Type B pancreatic cell (in vitro differentiated cells): ENCODE measurements at places on chromosomes 5 and 9. TPM values are rescaled to one million over a fixed set of nuclear protein-coding genes. Genes with fewer than 3 reads are reported as not detected.

Gene SLC1A1
- total RNA-seq, result 6.0 and 16.2 TPM in 2 replicates

Gene SPATA31E1
- total RNA-seq, result not detected in 2 replicates

Gene PCDHGB2
- total RNA-seq, result 0.94 and 0.95 TPM in 2 replicates

DNA sequence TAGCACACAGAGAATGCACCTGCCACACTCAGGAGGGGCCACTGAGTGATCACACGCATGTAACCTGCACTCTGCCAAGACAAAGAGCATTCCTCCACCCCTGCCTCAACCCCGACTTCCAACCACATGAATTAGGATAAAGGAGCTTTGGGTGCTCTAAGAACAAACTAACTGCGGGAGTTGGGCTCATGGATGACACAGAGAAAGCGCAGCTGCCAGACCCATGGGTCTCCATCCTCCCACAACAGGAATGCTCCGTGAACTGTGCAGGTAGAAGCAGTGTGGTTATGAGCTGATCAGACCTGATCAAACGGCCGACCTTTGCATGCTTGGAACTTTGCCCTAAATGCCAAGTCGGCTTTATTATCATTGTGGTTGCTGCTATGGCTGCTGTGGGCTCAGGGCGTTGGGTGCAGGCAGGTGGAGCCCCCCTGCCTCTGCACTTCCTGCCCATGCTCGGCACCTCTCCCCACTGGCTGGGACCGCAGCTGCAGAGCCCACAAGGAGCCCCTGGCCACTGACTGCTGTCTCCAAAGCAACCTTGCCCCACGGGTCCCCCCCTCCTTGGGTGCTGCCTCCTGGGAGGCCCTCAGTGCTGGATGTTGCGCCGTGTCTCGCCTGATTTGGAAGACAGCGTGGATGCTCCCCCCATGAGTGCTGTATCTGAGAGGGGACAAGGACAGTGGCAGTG, 2.6 kb upstream of the SLC6A3 start:
- H3K4me1 ChIP-seq, result no peaks in the 10 kb centered on the region
- H3K36me3 ChIP-seq, result no peaks in the 10 kb centered on the region
- DNase-seq, result peak; percentile 62
- H3K27ac ChIP-seq, result no peak overlapping the region

DNA sequence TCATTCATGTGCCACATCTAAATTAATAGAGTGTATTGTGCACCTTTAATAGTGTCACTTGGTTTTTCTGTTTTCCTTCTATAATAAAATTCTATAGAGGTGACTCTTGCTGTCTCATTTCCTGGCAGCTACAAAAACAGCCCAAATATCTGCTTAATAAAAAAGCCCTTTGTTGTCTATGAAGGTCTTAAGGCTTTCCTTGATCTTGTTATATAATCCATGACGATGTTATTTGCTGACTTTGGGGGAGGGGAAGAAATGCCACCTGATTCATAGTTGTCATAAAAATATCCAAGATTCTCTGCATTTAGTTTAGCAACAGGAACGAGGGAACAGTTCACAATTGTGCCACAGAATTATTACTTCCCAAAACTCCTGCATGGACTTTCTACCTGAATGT, 31.3 kb downstream of the CPEB4 start:
- H3K4me1 ChIP-seq, result peaks cover 22% of the 10 kb centered on the region
- no peak for DNase-seq
- H3K27ac ChIP-seq, result no peak overlapping the region
- no peaks in the 10 kb centered on the region for H3K36me3 ChIP-seq
- H3K27me3 ChIP-seq, result no peaks in the 10 kb centered on the region
- H3K4me3 ChIP-seq, result no peak overlapping the region

DNA sequence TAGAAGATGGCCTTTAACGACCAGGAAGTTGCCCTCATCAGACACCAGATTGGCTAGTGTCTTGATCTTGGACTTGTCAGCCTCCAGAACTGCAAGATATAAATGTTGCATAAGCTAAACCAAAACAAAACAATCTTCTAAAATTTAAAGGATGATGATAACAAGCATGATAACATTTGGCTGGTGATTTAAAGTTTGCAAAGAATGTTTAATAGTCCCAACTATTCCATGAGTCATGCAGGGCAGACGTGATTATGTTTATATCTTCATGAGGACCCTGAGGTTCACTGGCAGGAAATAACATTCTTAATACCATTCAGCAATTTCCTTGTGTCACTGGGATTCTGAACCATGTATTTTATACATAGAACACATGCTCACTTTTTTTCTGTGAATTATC, 319.8 kb downstream of the HCN1 start:
- no peak overlapping the region for H3K4me3 ChIP-seq
- H3K36me3 ChIP-seq, result no peaks in the 10 kb centered on the region
- no peak overlapping the region for H3K27ac ChIP-seq
- no peaks in the 10 kb centered on the region for H3K4me1 ChIP-seq
- peaks cover under 1% of the 10 kb centered on the region for H3K27me3 ChIP-seq
